ENCODE measurements at places on chromosomes 4 and X.
A peak's percentile ranks its signal among the peaks of the same experiment; 100 is the strongest.

DNA sequence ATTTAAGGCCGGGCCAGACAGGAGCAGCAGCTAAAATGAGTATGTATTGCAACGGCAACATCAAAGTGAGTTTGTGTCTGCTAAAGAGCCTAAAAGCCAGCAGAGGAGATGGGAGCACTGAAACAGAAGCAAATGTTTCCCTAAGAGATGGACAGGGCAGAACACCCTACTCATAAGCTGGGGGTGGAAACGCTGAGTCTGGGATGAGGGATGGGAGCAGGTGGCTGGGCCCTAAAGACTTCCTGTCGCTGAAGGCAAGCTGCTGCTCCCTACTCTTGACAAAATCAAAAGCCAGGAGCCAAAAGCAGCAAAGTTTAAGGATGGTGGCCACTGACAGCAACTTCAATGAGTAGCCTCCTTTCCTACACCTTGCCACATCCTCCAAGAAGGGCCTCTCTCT is 40.6 kb upstream of the NAP1L5 start:
- no peak for DNase-seq
- peak overlapping the region; percentile 52 for H3K27ac ChIP-seq
- no peaks in the 10 kb centered on the region for H3K27me3 ChIP-seq
- no peaks in the 10 kb centered on the region for H3K36me3 ChIP-seq

DNA sequence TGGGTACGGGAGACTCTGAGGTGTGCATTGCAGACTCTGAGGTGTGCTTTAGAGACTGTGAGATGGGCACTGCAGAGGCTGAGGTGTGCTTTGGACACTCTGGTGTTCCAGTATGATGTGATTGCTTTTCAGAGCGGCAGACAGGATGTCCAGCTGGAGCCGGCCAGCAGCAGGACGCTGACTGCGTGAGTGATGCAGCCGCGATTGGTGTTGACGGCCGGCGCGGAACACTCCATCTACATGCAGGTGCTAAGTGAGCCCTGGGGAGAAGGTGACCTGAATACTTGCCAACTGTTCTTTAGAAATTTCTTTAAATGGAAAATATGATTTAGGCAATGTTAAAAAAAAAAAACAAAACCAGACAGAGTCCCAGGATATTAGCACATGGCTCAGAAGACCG is 103.1 kb upstream of the PPP2R3B start:
- no peaks in the 10 kb centered on the region for H3K36me3 ChIP-seq
- no peaks in the 10 kb centered on the region for H3K27me3 ChIP-seq
- H3K4me1 ChIP-seq: no peaks in the 10 kb centered on the region
- no peak overlapping the region for H3K27ac ChIP-seq

DNA sequence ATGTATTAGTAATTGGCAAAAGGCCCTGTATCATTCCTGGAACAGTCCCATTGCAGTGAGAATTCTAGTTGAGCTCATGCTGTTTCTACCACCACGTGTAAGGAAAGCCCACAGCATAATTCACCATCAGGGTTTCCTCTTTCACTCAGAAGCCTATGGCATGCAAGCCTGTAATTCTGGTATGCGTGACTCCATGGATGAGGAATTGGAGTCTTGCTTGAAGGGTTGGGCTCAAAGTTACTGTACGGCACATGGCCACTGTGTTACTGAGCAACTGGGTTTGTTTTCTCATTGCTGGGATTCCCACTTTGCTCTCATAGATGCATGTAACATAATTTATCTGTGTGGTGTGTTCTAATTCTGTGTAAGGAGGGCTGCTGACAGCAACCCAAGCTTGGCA is 132.3 kb upstream of the NR3C2 start:
- H3K27ac ChIP-seq: no peak overlapping the region
- no peak for DNase-seq
- H3K4me3 ChIP-seq: no peak overlapping the region
- no peaks in the 10 kb centered on the region for H3K4me1 ChIP-seq

DNA sequence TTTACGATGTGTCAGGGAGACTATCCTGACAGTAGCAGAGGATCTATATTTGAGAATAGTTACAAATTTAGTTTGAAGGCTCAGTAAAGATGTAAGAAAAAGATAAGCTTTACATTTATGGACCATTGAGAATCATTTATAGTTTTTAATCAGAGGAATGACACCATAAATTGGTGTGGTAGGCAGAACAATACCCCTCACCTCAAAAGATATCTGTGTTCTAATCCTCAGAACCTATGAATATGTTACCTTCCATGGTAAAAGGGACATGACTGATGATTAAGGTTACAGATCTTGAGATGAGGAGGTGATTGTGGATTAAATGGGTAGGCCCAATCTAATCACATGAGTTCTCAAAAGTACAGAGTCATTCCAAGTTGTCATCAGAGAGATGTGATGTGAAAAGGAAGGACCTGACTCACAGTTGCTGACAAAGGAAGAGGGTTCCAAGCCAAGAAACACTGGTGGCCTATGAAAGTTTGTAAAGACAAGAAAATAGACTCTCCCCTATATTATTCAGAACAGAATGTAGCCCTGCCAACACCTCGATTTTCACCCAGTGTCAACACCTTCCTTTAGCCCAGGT is 27.0 kb downstream of the EREG start:
- no peaks in the 10 kb centered on the region for H3K27me3 ChIP-seq
- no peak overlapping the region for H3K27ac ChIP-seq
- H3K36me3 ChIP-seq: no peaks in the 10 kb centered on the region
- H3K4me1 ChIP-seq: no peaks in the 10 kb centered on the region

- no peaks in the 10 kb centered on the region for H3K36me3 ChIP-seq
- no peaks in the 10 kb centered on the region for H3K27me3 ChIP-seq
- no peak overlapping the region for H3K4me3 ChIP-seq
- H3K4me1 ChIP-seq: no peaks in the 10 kb centered on the region
- no peak for DNase-seq
- H3K27ac ChIP-seq: no peak overlapping the region
Observed at GRCh38 chrX:16022580-16023200, 100.7 kb upstream of the GRPR start.

- H3K27me3 ChIP-seq: no peaks in the 10 kb centered on the region
- H3K4me3 ChIP-seq: no peak overlapping the region
- H3K36me3 ChIP-seq: peaks cover 7% of the 10 kb centered on the region
- no peak for DNase-seq
Observed at GRCh38 chr4:81454499-81454898, 17.2 kb downstream of the RASGEF1B start.

DNA sequence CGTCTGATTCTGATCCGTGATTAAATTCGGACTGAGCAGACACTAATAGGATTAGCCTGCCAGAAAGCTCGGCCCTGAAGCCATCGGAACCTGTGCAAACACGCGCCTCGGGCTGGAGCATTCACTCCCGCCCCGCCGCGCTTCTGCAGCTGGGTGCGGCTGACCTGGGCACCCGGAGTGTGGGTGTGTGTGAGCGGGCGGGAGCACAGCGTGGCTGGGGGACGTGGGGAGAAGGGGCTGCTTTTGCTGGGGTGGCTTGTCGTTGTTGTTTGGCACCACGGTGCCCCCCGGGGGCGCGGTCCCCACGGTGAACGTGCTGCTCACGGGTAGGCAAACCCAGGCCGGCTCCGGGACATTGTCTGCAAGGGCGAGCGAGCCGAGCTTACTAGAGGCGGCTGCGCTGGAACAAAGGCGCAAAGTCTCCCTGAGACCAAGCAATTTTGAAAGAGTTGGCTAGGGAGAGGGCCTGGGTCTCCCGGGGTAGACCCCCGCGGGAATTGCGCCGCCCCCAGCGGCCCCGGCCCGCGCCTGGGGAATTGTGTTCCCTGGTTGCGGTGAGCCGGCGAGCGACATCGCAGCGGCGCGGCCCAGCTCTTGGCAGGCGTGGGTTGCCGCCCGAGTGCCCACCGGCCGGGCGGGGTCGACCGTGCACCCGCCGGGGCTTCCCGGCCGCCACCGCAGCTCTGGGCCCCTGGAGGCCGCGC is 1.4 kb downstream of the MAMLD1 start:
- peak; percentile 67 for DNase-seq
- no peaks in the 10 kb centered on the region for H3K4me1 ChIP-seq
- H3K27me3 ChIP-seq: no peaks in the 10 kb centered on the region
- H3K27ac ChIP-seq: peak overlapping the region; percentile 91
- peak overlapping the region; percentile 57 for H3K4me3 ChIP-seq

GRCh38 chr4:83417566-83417965 is 38.1 kb downstream of the HELQ start:
- no peak for DNase-seq
- H3K4me1 ChIP-seq: no peaks in the 10 kb centered on the region
- H3K4me3 ChIP-seq: no peak overlapping the region
- H3K36me3 ChIP-seq: peaks cover 58% of the 10 kb centered on the region
- H3K27ac ChIP-seq: no peak overlapping the region
- H3K27me3 ChIP-seq: no peaks in the 10 kb centered on the region

GRCh38 chr4:42310358-42310757 is 86.9 kb upstream of the SHISA3 start:
- no peaks in the 10 kb centered on the region for H3K4me1 ChIP-seq
- no peak overlapping the region for H3K27ac ChIP-seq
- no peak for DNase-seq
- H3K27me3 ChIP-seq: no peaks in the 10 kb centered on the region

All from tibial artery (tissue), 4 donors.